NCI-H2107 (cell line): ENCODE measurements at places on chromosomes 7 and 10.

DNA sequence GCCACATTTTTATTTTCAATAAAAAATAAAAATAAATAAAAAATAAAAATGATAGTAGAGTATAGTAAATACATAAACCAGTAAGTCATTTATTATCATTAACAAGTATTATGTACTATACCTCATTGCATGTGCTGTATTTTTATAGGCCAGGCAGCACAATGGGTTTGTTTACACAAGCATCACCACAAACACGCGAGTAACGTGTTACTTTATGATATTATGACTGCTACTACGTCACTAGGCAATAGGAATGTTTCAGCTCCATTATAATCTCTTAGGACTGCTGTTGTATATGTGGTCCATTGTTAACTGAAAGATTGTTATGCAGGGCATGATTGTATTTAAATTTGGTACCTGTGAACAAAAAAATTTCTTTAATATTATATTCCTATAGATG is 20.8 kb upstream of the SDHAF3 start:
- no peak for DNase-seq

DNA sequence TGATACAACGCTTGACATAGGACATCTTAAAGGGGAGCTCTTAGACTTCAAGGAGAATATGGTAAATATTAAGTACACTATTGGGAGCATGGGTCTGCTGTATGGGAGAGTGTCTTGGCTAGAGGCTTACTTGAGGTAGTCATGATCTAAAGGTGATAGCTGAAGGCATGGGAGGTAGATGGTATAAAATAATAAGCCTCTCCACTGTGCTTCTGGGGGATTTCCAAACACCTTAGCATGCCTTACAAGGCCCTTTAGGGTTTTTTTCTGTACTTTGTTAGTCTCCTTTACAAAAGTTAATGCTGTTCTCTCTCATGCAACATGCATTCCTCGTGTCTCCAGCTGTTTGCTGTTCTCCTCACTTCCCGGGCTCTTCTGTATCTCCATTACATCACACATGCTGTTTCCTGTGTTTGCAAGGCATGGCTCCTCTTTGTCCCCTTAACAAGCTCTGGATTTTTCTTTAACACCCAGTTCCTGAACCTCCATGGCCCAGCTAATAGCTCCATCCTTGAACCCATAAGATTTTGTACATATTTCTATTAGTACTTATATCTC is 449.7 kb downstream of the AUTS2 start:
- DNase-seq = no peak

DNA sequence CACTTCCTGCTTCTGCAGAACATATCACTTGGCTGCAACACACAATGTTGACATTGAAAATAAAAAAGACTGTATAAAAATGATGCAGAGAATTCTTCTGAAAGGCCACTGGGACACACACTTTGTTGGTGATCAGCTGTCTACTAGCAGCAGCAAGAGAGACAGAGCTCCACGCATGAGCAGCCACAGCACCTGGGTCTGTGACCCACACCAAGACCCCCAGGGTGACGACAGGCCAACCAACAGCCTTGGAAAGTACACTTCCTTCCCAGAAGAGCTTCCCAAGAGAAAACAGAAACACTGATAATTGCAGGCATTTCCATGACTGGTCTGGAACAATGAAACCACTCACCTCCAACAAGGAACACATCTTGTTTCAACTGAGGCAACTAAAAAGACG is 239.0 kb downstream of the DIP2C start:
- no peak for DNase-seq

DNA sequence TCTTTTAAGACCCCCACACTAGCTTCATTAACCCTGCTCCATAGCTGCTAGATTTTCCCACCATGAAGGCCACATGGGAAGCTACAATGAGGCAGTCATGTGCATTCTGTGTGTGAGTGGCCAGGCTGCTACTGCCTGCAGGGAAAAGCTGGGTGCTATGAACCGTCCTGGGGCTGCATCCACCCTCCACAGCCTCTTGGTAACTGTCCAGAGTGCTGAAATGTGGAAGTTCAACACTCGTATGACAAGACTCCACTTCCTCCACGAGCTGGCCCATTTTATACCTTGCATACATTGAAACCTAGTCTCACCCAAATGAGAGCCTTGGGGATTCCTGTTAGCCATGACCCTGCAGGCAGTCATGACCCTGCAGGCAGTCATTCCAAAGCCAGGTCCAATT is 59.4 kb downstream of the CUZD1 start:
- DNase-seq = no peak

GRCh38 chr7:24669971-24670591 is 87.2 kb downstream of the GSDME start:
- DNase-seq = no peak

- no peak for DNase-seq
Observed at GRCh38 chr7:4775848-4776623, 613 bp downstream of the AP5Z1 start.

GRCh38 chr7:27107391-27108381 is 5.2 kb upstream of the HOXA2 start:
- no peak for DNase-seq

GRCh38 chr7:73433924-73434700 is 534 bp downstream of the FZD9 start:
- no peak for DNase-seq

DNA sequence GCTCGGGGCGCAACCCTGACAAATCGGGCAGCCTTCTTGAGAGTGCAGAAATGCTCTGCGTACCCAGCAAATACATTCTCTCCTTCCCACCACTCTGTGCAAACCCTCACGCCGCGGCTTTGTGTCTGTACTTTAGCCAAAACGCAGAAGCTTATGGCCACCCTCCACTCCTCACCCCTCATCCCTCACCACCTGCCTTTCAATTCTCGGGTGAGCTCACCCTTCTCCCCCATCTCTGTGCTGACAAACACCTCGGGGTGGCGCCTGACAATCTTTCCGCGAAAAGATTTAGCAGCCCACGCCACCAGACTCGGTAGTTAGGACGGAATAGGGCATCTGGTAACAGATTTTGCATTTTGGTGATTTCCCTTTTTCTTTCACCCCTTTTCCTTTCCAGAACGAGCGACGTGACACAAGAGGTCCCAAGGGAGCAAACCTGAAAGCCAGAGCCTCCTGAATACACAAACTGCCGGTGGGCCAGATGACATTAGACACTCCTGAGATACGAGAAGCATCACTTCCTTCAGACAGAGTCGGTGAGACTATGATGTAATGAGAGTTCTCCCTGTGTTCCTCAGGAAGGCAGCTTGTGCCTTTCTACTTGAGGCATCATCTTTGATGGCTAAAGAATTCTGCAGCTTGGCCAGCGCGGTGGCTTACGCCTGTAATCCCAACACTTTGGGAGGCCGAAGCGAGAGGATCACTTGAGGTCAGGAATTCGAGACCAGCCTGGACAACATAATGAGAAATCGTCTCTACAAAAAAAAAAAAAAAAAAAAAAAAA is 671 bp upstream of the ATAD1 start:
- DNase-seq = no peak

- DNase-seq = no peak
Observed at GRCh38 chr7:136665878-136666509, 202.5 kb upstream of the CHRM2 start.
